ENCODE measurements at places on chromosomes 13 and 19.

GRCh38 chr13:48654511-48654910 is 782 bp downstream of the CYSLTR2 start:
- no peak for DNase-seq

DNA sequence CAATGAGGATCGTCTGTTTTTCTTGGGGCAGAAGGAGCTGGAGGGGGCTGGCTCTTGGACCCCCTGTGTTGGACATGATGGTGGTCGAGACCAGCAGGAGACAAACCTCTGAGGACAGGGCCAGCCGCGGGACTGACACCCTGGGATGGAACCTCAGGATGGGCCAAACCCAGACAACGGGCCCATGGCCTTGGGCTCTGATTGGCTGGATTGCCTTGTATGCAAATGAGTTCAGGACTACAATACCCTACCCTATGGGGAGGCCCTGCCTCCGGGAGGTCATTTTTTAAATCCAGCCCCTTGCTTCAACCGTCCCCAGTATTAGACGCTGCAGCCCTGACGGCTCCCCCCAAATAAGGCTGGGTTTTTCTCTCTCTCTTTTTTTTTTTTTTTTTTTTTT is 22.0 kb downstream of the SLC5A5 start:
- no peak for DNase-seq

DNA sequence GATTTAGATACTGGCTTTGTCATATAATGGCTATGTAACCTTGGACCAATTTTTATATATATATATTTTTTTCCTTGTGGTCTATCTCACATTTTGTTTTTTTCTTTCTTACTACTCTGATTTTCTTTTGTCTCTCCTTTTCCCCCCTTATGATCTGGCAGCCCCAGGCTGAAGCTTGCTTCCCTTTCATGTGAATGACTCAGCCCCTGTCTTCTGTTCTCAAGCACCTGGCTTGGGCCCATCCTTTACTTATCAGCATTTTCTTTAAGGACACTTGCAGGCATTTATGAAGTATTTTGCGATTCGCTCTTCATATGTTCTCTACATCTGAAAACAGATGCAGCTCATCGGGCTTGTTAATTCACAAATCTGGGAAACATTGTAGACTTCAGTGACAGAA is 163.6 kb downstream of the SPRY2 start:
- DNase-seq = no peak

DNA sequence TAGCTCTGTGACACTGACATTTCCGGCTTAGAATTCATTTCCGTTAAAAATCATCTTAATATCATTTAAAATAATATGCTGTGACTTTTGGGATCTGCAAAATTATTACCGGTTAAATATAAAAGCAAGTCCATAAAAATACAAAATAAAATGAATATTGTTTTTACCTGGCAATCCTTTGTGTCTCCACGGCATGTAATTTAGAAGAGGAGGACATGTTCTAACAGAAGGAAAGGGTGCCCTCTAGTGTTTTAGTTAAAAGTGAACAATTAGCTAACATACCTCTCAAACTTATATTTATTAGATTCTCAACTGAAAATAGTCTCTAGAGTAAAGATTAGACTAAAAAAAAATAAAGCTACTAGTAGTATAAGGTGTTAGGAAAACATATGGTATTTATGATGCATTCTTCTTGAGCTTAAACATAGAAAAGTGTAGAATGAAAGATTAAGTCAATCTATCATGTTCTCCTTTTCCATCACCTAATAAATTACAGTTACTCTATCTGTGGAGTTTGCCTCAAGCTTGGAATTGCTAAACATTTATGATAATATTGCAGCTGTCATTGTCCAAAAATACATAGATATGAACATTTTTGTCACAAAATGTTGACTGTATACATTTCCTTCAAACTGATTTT is 676.7 kb upstream of the SPRY2 start:
- peak; percentile 9 for DNase-seq

GRCh38 chr13:99311748-99312492 is 4.7 kb upstream of the GPR183 start:
- DNase-seq = no peak

GRCh38 chr13:98350746-98351330 is 173.8 kb upstream of the RNF113B start:
- no peak for DNase-seq

- DNase-seq = no peak
These were observed 192.1 kb upstream of the TSC22D1 start for GRCh38 chr13:44768239-44768638.

DNA sequence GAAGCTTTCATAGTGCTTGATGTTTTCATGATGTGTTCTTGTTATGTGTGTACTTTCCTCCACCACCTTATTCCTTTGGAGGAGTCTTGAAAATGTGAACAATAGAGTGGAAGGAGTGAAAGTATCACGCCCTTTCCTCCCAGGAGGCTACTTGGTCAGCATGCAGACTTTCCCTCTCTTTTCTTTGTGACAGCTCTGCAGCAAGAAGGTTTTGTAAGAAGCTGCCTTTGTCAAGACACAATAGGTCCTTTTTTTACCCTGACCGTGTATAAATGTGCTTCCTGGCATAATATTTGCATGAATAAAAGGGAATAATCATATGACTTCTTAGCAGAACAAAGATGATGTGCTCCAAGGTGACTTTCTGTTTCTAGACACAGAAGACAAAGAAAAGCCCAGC is 882.6 kb upstream of the SLITRK5 start:
- DNase-seq = no peak

DNA sequence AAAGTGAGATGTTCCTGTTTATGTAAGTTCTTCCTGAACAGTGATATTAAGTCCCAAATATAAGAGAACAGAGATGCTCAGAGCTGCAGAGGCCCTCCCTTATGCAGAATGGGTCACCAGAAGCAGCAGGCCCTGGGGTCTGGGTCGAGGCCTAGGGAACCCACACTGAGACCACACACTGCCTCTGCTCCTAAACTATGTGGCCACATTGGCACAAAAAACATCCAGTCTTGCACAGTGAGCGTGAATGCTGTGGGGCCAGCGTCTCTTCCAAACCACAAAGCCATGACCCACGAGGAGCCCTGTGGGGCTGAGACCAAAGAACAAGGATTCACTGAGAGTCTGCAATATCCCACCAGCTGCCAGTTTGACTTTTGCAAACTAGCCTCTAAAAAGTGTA is 23.6 kb downstream of the PROZ start:
- peak; percentile 31 for DNase-seq

GRCh38 chr19:29664753-29665214 is 477 bp upstream of the PLEKHF1 start:
- DNase-seq = no peak

DNA sequence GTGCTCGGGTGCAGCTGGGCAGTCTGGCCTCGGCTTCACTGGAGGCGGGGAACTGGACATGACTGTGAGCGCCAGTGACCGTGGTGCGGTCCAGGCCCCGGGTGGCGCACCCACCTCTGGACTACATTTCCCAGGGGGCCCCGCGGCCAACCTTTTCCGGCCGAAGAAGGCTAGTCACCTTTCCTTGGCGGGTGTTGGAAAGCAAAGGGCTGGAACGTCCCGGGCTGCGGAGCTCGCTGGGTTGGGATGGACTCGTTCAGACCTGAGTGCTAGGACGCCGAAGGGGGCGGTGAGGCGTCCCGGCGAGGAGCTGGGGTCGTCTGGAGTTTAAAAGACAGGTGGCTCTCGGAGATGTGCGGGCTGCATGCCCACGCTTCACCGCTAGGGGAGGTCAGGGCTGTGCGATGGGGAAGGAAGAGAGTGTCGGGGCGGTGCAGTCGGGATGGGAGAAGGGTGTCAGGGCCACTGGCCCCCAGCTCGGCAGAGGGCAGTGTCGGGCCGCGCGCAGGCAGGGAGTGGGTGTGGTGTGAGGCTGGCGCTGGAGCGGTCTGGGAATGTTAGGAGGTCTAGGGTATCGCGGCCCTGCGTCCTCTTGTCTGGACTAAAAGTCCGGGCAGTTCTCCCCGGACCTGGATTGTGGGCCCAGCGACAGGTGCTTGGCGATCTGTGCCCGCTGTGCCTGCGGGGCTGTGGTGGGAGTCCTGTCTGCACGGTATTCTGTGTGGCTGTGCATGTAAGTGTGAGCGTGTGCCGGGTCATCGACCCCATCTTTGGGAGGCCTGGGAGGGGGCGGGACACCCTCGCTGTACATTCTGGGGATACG is 57.1 kb downstream of the ZNF568 start:
- DNase-seq = peak; percentile 28

DNA sequence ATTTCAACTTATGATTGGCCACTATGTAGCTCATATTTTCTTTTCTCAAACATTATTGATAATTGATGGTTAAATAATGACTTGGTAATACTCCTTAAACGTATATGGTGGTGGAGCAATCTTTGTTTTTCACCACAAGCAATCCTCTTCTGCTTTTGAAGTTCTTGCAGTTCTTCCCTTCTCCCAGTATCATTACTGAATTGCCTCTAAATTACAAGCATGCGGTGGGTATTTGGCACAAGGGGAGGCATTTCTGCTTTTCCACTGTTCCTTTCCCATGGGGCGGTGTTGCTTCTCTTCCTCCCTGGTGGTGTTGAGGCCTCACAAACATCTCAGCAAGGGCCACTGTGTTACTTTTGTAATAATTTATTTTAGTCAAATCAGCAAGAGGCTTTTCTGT is 234.4 kb upstream of the RXFP2 start:
- no peak for DNase-seq

- no peak for DNase-seq
These were observed 69.9 kb downstream of the SLAIN1 start for GRCh38 chr13:77767413-77767812.

DNA sequence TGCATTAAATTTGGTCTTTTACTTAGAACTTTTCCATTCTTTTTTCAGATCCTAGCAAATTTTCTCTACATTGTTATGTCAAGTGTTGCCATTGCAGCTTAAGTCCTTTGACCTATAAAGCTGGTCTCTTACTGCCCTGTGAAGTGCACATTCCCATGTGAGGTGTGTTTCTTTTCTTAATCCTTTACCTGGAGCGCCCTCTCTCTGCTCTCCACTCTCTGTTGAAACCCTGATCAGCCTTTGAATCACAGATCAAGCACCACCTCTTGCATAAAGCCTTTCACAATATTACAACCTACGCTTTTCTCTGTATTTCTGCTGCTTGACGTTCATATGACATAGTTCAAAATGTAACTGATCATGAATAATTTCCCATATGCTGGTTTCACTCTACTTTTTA is 84.8 kb downstream of the PCDH17 start:
- no peak for DNase-seq

GRCh38 chr13:76164290-76164689 is 528.2 kb downstream of the LMO7 start:
- no peak for DNase-seq

DNA sequence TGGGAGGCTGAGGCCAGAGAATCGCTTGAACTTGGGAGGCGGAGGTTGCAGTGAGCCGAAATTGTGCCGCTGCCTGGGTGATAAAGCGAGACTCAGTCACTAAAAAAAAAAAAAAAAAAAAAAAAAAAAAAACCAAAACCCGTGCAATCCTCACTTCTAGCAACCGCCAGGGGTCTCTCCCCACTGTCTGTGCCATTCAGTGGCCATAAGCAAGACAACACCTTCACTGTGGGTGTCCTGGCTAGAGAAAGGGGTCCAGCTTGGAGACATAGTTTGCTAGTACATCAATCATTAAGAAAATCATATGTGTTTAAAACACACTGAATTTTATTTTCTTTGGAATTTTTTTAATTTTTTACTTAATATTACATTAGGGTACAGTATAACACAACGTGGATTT is 68.2 kb downstream of the RASL11A start:
- no peak for DNase-seq

DNA sequence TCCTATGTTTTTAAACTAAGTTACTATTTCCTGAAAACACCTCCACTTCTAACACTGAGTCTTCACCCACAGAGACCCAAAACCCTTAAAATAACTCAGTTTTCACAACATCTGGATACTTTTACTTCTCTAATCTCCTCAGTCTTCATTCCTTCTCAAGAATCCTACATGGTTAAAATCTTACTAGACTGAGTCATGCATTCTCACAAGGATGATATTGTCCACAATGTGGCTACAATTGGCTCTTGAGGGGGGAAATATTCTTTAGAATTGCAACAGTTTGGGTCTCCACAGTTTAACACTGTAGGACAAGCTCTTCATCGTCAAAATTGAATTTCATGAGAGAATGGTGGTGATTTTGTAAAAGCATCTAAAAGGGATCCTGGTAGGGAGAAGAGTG is 397.1 kb downstream of the SLITRK5 start:
- DNase-seq = no peak

DNA sequence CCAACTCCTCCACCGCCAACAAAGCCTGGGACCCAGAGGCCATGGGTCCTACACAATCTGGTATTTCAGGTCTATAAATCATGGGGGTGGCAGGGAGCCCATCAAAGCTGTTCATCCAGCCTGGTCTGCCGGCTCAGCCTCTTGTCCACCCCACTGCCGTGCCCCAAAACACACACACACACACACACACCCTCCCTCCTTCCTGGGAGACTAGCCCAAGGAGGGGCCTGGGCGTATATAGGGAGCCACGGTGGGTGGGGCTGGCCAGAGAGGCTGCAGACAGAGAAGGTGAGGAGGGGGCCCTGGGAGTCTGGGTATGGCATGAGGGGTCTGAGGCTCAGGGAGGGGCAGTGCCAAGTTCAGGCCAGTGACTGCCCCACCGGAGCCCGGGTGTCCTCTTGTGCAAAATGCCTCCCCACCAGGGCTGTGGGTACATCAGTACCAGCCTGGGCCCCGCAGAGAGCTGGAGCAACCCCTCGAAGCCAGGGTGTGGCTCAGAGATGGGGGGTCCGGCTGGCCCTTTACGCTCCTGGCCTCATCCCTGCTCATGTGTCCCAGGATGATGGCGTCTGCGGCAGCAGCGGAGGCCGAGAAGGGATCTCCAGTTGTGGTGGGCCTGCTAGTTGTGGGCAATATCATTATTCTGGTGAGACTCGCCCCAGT is at the start of gene UPK1A:
UPK1A (plus strand) TSS at position 267 of the 663 bp plus-strand sequence; CDS start at position 563, 296 bp downstream.
- DNase-seq = no peak

GRCh38 chr13:27978301-27978968 is 9.3 kb upstream of the CDX2 start:
- DNase-seq = no peak

DNA sequence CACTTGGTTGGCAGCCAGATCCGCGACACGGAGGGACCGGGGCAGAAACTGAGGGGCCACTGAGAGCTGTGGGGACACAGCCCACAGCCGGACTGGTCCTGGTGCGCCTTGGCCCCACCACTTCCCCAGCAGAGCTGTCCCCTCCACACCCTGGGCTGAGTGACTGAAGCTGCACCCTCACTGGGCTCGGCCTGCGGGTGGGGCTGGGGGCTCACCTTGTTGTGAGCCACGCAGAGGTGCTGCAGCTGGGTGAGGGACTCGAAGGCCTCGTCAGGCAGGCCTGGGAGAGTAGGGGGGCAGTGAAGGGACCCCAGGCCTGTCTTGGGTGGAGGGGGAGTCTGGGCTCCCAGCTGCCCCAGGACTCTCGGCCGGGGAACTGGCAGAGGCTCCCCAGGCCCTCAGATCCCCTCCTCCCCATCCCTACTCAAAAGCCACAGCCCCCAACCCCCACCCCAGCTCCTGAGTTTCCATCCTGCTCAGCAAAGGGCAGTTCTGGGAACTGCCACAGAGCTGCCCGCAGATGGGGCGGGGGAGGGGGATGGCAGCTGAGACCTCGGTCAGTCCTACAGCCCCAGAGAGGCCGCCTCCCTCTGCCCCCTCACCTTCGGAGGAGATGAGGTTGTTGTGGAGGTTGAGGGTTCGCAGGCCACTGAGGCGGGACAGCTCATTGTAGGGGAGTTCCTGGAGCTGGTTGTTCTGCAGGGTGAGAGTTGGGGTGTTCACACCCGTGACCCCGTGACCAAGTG is 2.3 kb downstream of the PODNL1 start:
- no peak for DNase-seq

Measured in foreskin melanocyte (primary cell).